ENCODE measurements at places on chromosomes 4 and X. TPM values are rescaled to one million over a fixed set of nuclear protein-coding genes. Genes with fewer than 3 reads are reported as not detected.

Gene HTR2C
- total RNA-seq, result not detected

DNA sequence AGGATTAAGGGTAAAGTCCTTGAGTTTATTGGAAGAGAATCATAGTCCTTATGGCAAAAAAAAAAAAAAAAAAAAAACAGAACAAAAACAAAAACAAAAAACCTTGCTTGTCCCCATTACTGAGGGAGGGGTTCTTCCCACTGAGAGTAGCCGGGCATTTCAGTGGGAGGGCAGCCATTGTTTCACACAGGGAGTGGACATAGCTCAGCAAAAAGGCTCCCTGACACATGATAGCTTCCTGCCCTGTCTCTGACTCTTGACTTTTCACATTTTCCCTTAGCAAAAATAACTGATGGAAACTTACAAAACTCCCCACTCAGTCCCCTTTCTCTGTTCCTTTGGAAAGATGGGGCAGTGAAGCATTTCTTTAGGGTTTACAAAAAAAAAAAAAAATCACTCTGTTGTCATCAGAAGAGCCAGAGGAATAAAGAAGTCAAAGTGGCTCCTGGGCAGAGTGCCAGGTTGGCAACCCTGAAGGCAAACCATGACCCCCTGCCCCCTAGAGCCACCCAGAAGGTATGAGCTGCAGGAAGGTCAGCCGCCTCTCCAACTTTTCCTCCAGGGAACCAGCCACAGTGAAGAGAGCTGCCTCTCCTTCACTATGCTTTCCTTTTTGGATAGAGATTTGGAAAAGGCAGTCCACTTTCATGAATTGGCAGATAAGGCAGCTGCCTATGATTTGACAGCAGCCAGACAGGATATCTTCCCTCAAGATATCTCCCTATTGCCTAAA is 170.6 kb downstream of the KDR start:
- no peak for DNase-seq

DNA sequence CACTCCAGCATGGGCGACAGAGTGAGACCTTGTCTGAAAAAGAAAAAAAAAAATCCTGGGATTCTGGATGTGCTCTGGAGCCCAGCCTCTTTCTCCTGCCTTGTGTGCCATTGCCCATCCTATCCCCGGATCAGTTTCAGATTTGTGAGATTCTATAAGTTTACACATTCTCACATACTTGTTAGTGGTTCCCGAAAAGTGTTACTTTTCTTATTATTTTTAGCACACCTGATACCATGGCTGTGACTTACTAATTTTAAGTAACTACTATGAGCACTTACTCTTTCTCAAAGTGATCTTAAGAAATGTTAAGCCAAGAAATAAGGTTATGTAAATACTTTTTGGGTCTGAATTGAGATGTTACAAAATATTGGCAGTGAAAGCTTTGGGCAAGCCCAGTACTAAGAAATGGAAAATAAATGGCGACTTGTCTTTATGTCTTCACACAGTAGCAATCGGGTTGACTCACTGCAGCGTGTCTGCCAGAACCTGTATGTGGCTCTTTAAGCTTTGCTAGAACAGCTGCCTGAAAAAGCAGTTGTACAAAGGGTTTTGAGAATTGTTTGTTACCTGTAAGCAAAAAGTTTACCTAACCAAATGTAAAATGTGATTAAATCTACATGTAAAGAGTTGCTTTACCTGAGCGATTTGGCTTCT is 118.7 kb downstream of the KLHL8 start:
- no peak for DNase-seq

Gene AMTN
- total RNA-seq, result not detected

DNA sequence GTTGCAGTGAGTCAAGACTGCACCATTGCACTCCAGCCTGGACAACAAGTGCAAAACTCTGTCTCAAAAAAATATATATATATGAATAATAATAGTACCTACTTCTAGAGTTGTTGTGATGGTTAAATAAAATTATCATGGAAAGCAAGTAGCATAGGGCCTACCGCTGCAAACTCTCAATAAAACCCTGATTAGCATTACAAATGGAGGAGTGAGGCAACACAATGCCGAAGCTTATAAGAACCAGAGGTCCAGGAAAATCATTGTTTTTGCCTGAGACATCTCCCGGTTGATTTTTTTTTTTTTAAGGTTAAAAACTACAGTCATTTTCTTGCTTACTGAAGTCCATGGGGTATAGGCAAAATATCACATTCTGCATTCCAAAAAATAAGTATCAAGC is 185.0 kb upstream of the GALNT7 start:
- DNase-seq, result no peak

Gene CENPE
- total RNA-seq, result 1.2 TPM

All from mesenteric fat pad (tissue), 1 donor.